CD4-positive, CD25-positive, alpha-beta regulatory T cell (primary cell): ENCODE measurements at places on chromosomes 4 and X. TPM values are rescaled to one million over a fixed set of nuclear protein-coding genes. Genes with fewer than 3 reads are reported as not detected.
A peak's percentile ranks its signal among the peaks of the same experiment; 100 is the strongest.

DNA sequence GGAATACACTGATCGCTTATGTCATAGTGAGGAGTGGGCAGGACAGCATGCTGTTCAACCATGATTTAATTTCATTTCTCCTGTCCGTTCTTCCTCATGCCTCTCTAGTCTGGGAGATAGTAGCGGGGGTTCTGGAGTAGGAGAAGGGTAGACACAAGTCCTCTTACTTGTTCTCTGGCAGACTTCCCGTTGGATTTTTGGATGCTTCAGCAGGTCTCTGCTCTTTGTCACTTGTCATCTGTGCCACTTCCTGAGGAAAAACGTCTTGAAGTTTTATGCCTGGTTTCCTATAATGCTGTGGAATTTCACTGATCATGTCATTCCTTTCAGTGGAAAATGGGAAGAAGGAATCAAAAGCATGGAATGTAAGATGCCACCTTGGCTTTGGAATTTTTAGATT is 154.7 kb downstream of the GATB start:
- DNase-seq: no peak

GRCh38 chr4:15498356-15498755 is 28.7 kb downstream of the CC2D2A start:
- DNase-seq: no peak

DNA sequence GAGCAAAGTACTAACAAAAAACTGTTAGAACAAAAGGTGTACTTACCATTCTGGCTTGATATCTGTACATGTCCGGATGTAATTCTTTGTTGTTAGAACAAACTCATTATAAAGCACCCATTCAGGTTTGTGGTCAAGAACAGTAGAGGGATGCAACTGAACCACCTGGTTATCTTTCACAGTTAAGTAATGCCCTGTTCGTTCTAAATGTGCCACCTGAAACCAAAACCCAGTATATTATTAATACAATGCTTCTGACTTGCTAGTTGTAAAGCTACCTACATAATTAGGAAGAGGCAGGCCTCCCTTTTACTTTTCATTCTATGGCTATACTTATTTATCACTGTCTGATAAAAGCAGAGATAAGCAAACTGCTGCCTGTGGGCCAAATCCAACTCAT is 54.8 kb downstream of the DHX15 start:
- no peak for DNase-seq

DNA sequence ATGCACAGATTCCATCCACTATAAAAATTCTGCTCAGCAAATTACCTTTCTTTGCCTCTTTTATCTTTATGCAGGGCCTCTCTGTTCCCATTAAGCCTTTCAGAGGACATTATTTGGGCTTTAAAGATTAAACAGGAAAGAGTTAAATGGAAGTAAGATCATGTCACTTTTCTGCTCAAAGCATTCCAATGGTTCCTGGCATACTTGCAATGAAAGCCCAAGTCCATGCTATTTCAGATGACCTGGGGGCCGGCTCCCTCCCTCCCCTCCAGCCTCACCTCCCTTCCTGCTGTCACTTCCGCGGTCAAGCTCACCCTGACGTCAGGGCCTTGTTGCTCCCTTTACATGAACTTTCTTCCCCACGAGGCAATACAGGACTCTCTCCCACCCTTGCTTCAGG is 125.5 kb downstream of the C4orf51 start:
- no peak for DNase-seq

GRCh38 chr4:78308517-78308916 is 243.1 kb upstream of the ANXA3 start:
- no peak for DNase-seq

DNA sequence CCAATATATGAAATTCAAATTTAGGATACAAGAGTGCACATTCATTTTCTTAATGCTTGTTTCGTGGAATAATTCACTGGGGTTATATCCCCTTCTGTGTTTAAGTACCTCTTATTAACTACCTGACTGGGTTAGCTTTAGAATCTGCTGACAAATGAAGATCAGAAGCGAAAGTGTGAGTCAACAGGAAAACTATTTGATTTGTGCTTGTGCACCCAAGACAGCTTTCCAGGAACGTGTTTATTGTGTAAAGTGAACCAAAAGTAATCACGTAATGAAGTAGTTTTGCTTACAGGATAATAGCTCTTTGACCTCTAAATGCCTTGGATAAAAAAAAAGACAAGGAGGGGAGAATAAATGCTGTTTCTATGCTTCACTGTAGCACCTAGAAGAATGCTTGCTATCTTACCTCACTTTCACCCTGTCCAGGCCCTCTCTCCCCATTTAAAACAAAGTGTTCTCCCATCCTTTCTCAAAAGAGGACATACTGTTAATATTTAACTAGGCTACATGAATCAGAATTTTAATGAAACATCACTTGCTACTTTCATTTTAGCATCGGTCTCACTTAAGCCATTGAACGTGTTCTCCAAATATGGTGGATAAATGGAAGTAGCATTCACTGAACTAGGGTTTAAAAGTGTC is 141.9 kb downstream of the THOC2 start:
- DNase-seq: no peak

GRCh38 chr4:171017593-171017992 is 795.6 kb upstream of the GALNTL6 start:
- no peak for DNase-seq

The NEIL3 gene
- 5.0 TPM for total RNA-seq

GRCh38 chr4:8242782-8243560 is 26.6 kb upstream of the HTRA3 start:
- peak; percentile 38 for DNase-seq

GRCh38 chr4:71713611-71714203 is 70.2 kb downstream of the GC start:
- peak; percentile 23 for DNase-seq
